ENCODE measurements at places on chromosomes 11 and 22.

- DNase-seq = no peak
These were observed 4.6 kb downstream of the CARD10 start for GRCh38 chr22:37514526-37515051.

- DNase-seq = peak; percentile 80
These were observed at the start of gene MCAT for GRCh38 chr22:43142880-43143562. Gene MCAT (minus strand): TSS chr22:43143398. CDS start chr22:43143348, 50 bp downstream.

DNA sequence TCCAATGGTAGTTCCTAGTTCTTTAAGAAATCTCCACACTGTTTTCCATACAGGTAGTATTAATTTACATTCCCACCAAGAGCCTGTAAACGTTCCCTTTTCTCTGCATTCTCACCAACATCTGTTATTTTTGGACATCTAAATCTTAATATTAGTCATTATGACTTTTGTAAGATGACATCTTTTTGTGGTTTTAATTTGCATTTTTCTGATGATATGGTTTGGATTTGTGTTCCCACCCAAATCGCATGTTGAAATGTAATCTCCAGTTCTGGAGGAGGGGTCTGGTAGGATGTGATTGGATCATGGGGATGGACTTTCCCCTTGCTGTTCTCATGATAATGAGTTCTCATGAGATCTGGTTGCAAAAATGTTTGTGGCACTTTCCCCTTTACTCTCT lies 89.0 kb downstream of the MUC15 start:
- no peak for DNase-seq

- DNase-seq = no peak
These were observed 117.6 kb upstream of the THY1 start for GRCh38 chr11:119540370-119541125.

DNA sequence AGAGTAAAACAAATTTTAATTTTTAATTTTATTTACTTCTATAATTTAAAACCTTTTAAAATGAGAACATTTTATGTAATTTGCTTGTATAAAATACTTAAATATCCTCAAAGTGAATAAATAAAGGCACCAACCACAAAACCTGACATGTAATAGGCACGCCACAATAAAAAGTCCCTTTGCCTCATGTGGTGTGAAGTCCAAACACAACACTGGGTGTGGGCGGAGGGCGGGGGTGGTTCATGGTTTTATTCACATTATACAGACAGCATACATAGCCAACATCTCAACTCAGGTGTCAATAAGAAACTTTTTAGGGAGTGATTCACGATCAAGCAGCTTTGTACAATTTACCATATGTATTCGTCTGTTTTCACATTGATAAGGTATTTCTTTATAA lies 107.9 kb downstream of the ANO3 start:
- DNase-seq = no peak

DNA sequence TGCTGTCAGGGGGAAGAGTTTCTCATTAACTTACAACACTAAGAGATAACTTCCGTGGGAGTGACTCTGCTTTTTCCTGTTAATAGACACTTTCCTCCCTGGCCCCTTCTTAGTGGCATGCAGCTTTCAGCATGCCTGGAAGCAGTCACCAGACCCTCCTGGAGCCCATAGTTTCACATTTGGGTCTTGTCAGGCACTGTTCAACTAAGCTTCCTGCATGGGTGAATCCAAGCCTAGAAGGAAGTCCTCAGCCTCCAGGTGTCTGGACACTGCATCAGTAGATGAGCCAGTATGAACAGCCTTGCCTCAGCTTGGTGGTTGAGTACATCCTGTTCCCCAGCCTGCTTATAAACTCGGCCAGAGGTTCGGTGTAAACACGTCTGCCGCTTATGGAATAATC lies 68.1 kb downstream of the PPP6R3 start:
- no peak for DNase-seq

DNA sequence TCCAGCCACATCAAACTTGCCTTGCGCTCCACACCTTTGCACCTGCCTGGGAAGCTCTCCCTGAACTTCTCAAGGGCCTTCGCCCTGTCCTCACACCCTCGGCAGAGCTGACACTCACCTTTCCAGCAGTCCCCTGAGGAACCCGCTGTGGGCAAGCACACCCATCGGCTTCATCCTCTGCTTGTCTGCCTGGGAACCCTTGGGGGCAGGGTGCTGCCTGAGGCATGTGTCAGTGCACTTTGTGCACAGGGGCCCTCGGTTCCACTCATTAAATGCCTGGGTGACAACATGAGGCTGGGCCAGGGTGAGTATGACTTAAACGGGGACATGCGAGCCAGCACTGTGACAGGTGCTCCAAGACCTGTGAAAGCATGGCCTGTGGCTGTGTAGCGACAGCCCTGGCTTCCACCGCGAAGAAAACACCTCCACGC lies 2.6 kb upstream of the LRFN4 start:
- no peak for DNase-seq

- no peak for DNase-seq
These were observed 1060.7 kb downstream of the FAM181B start for GRCh38 chr11:81673001-81673400.

DNA sequence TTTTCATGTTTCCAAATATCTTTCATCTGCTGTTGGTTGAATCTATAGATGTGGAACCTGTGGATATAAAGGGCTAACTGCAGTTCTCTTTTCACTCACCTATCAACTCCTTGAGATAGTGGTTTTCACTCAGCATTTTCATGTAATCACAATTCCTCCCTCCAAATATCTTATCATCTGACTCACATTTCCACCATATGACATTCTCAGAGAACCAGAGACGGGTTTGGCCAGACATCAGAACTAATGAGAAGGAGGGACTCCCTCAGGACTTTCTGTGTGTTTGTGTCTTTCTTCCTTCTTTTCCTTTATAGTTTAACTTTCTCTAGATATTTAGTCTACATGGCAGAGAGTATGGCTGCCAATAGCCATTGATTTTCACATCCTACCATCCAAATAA lies 134.8 kb upstream of the DDI1 start:
- no peak for DNase-seq

GRCh38 chr11:121889186-121889585 lies 226.8 kb downstream of the BLID start:
- DNase-seq = no peak

- no peak for DNase-seq
These were observed 81.0 kb upstream of the SNX19 start for GRCh38 chr11:130997278-130997677.

DNA sequence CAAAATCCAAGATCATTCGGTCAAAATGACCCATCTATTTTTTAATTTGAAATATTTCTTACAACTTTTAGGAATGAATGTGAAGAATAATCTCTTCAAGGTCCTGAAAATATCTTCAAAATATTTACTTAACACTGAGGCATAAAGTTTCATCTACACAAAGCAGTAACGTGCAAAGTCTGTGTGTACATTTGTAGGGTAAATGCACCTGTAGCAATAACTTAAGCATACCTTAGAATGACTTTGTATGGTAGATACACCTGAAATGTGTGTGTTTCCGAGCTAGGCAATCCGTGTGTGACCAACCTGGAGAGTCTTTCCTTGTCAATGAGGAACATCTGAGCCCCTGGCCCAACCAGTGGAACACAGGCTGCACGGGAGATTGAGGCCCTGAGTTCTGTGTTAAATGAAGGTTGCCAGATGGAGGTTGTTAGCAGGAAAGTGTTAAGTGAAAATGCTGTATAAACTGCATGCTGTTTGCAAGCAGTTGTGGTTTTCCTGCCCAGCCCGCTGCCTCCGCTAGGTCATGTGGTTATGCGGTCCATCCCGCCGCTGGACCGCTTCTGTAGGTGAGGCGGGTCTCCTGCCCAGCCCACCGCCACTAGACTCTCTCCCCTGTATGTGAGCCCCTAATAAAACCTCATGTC lies 7.6 kb upstream of the CTR9 start:
- DNase-seq = no peak

DNA sequence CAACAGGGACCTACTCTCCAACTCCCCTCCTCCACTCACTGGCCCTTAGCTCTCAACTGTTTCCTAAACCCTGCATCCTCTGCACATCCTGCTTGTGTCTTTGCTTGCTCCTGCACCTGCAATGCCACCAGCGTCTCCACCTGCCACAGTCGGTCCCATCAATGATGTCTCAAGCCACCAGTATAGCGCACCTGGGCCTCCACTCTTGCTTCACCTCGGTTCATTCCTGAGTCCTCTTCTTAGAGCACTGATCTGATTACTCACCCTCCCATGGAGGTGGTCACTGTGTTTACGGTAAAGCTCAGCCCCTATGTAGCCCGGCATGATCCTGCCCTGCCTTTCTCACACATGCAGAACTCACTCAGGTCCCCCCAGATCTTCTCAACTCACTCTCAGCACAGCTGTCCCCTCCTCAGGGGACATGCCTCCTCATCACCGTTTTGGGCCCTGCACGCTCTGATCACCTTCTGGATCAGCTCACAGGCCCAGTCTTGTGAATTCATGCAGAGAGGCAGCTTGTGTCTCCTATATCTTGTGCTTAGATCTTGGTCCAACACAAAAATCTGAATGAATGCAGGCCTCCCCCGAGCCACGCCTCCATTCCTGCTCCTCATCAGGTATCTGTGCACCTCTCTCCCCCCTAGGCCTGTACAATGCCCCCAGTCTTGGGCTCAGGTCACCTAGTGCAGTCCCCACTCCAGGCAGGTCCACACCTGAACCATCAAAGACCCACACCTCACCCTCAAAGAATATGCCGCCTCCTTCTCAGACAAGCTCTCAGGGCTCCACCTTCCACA lies 31.4 kb downstream of the TRIM29 start:
- no peak for DNase-seq

GRCh38 chr11:102974552-102975280 lies 19.2 kb upstream of the MMP13 start:
- no peak for DNase-seq

- peak; percentile 96 for DNase-seq
These were observed 129.0 kb upstream of the PARVA start for GRCh38 chr11:12248330-12248729.

GRCh38 chr11:24348908-24349307 lies 147.9 kb upstream of the LUZP2 start:
- no peak for DNase-seq

GRCh38 chr11:102780491-102780918 lies at the start of gene MMP10:
Gene MMP10 (minus strand): TSS chr11:102780628. CDS start chr11:102780591, 37 bp downstream.
- no peak for DNase-seq

- DNase-seq = no peak
These were observed 114.2 kb downstream of the CCDC34 start for GRCh38 chr11:27248576-27249509.

- no peak for DNase-seq
These were observed 17.7 kb downstream of the NAV2 start for GRCh38 chr11:19730373-19730772.

DNA sequence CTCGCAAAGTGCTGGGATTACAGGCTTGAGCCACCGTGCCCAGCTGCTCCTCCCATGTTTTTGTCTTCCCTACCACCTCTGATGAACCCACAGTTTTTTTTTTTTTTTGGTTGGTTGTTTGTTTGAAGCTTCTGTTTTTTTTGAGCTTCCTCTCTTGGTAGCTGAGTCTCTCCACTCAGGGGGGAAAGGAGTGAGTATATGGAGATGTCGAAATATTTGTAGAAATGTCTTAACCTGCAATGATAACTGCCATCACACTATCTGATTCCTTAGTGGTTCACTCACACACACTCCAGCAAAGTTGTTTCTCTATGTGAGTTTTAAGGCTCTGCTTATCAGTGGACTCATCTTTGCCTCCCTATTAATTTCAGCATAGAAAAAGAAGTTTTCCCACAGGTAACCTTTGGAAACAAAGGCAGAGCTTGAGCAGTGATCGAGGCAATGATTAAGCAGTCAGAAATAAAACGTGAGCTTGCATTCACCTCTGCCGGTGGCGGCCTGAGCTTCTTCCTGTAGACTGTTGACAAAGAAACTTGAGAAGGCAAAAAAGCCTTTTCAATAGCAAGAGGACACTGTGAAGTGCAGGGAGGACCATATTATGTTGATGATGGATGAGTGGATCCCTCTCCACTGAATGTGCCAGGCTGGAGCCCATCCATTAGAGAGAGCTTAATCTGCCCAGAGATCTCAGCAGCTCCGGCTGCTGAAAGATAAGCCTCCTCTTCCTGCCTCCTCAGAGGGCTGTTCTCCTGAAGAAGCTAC lies 29.0 kb upstream of the RASSF10 start:
- peak; percentile 78 for DNase-seq

All from NCI-H146 (cell line).